ENCODE measurements at places on chromosomes 5 and 9. TPM values are rescaled to one million over a fixed set of nuclear protein-coding genes. Genes with fewer than 3 reads are reported as not detected.

GRCh38 chr9:86039991-86040860 is 59.1 kb downstream of the GOLM1 start:
- ATAC-seq, result no peak

GRCh38 chr9:38254151-38254550 is 138.4 kb upstream of the ALDH1B1 start:
- ATAC-seq, result no peak

DNA sequence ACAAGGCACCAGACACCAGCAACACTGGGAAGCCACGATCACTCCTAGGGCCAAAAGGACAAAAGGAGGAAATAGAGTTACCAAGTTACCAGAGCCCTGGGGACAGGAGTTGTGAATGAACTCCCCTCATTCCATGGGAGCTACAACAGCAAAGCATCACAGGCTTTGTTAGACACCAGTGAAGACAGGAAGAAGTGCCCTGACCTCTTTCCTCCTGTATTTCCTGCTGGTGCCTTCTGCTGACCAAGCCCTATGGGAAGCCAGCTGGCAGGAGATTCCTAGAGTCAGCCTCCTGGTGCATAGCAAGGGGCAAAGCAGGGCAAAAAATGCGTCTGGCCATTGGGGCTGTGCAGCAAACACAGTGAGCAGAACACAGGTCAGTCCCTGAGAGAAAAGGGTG is 374.7 kb downstream of the ZSWIM6 start:
- ATAC-seq, result no peak

- no peak for ATAC-seq
Observed at GRCh38 chr9:127525401-127526188, 74.3 kb downstream of the LRSAM1 start.

DNA sequence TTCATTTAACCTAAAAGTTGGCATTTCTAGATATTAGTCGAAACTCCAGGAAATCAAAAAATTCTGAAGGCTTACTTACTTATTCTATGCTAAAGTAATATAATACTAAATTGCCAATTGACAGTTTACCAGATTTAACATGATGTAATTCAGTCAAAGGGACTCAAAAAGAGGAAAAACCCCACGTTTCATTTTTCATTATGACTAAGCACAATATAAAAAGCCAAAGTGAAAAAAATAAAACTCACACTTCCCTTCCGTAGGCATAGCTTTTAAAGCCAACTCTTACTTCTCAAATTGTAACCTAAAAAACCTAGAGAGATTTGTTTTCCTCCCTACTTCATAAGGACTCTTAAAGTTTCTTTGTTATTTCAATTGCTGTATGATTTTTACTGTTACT is 146.6 kb downstream of the RAPGEF6 start:
- no peak for ATAC-seq

DNA sequence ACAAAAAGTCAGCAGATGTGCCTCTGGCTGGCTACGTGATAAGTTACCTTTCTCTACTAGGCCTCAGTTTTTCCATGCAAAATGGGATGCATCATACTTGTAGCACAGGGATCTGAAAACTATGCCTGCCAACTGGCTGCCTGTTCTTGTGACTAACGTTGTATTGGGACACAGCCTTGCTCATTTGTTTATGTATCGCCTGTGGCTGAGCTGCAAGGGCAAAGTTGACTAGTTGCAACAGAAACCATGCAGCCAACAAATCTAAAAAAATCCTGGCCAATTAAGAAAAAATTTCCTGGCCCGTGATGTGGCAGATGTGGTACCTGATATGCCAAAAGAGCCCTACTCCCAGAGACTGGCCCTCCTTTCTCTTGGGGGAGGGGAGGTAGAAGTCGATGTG is 131.3 kb downstream of the SEC61B start:
- no peak for ATAC-seq

GRCh38 chr5:34452170-34452828 is 203.8 kb upstream of the RAI14 start:
- no peak for ATAC-seq

GRCh38 chr5:131536211-131536826 is 98.7 kb downstream of the RAPGEF6 start:
- peak; percentile 20 for ATAC-seq

GRCh38 chr5:108295578-108296368 is 86.1 kb downstream of the FBXL17 start:
- ATAC-seq, result no peak

DNA sequence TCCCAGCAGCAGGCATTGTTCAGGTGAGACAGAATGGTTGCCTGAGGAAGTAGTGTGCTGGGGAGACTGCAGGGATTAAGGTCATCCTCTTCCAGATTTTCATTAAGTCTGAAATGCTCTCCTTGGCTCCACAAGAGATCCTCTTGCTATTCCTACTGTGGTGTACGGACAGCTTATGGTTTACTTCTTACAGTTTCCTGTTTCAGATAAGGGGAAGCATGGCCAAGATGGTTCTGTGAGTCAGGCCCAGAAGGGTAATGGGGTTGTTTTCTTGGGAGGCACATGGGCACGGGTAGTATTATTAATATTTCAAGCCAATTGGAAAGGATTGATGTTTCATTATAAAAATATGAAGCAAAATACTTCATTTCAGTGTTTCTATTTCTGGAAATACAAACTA is 42.9 kb downstream of the GLRX start:
- no peak for ATAC-seq

- no peak for ATAC-seq
Observed at GRCh38 chr5:102523541-102524175, 24.9 kb upstream of the SLCO6A1 start.

DNA sequence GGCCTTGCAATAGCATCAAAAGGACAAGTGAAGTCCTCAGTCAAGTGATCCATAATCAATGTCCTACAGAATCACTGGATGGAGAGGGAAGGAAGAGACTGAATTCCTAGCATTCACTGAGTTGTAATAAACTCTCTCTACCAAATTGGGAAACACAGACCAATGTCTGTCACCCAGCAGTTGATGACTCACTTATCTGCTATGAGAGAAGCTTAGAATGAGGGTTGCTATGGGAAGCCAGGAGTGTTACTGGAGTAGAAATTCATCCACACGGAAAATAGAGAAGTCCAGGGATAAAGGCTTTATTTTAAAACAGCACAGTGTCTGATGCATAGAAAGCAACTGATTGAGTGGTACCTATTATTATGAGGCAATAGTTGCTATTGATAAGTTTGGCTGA is 407.4 kb downstream of the BRINP1 start:
- ATAC-seq, result peak; percentile 89

- no peak for ATAC-seq
Observed at GRCh38 chr5:18023275-18023674, 389.0 kb downstream of the TAF11L14 start.

DNA sequence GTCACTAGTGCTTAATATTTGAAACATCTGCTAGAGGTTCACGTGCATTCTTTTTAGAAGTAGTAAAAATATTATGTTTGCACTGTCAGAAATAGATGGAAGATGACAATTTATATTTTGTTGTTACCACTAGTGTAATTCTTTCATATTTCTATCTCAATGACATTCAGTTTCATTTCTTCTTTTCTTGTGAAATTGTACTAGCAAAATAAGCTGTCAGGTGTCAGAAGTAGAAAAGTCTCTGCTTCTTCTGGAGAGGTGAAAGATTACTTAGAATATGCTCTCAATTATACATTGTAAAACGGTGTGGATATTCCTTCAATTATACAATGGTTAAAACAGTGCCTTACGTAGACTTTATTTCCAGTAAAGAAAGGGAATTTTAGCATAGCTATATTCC is 395.4 kb downstream of the CSNK1G3 start:
- ATAC-seq, result no peak

GRCh38 chr5:171543148-171543815 is 123.8 kb downstream of the FGF18 start:
- ATAC-seq, result no peak

GRCh38 chr5:5199495-5199894 is 59.4 kb downstream of the ADAMTS16 start:
- no peak for ATAC-seq

DNA sequence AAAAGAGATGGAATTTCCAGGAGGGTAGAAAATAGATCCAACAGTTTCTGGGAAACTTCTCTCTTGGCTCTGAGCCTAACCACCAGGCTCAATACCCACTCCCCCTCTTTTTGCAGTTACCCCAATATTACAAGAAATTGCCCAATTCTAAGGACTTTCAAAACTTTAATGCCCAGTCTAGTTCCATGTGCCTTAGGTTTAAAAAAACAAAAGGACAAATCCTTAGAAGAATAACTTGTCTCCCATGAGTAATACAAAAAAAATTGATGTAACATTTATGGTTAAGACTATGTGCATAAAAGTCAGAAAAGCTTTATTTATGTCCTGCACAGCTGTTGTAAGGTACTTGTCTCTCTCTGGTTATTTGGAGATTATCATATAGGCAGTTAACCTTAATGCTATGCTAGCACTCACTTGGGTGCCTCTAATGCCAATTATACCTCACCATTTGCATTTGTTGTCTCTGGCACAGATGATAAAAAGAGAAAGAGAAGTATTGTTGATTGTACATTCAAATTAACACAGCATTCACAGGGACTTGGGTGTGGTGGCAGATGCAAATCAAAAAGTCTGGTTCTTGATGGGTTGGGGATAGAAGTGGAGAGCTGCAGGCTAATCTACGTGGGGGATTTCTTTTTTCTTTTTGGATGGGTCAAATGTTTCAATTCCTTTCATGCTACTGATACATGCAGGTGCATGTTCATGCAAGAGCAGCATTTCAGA is 159.4 kb downstream of the PIK3R1 start:
- peak; percentile 79 for ATAC-seq

- no peak for ATAC-seq
Observed at GRCh38 chr9:134986957-134987356, 69.2 kb upstream of the FCN1 start.

- no peak for ATAC-seq
Observed at GRCh38 chr5:122424132-122424531, 112.1 kb downstream of the SNCAIP start.

DNA sequence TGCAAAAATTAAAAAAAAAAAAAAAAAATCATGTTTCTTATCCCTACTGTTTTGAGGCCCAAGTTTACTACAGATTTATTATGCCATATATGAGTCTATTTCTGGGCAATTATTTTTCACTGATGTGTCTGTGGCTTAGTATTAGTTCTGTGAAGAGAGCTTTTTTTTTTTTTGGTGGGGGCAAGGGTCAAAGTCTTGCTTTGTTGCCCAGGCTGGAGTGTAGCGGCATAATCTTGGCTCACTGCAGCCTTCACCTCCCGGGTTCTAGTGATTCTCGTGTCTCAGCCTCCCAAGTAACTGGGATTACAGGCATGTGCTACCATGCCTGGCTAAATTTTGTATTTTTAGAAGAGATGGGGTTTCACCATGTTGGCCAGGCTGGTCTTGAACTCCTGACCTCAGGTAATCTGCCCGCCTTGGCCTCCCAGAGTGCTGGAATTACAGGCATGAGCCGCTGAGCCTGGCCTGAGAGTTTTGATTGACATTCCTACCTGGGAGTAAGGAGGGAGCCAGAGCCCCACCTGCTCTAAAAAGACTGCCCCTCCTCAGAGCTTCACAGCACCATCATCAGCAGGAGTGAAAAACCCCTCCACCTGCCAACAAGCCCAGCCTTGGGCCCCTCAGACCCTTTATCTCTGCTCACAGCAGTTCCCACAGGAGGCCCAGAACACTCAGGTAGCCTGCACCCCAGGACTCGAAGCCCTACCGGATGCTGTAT is 36.1 kb upstream of the JADE2 start:
- ATAC-seq, result no peak

DNA sequence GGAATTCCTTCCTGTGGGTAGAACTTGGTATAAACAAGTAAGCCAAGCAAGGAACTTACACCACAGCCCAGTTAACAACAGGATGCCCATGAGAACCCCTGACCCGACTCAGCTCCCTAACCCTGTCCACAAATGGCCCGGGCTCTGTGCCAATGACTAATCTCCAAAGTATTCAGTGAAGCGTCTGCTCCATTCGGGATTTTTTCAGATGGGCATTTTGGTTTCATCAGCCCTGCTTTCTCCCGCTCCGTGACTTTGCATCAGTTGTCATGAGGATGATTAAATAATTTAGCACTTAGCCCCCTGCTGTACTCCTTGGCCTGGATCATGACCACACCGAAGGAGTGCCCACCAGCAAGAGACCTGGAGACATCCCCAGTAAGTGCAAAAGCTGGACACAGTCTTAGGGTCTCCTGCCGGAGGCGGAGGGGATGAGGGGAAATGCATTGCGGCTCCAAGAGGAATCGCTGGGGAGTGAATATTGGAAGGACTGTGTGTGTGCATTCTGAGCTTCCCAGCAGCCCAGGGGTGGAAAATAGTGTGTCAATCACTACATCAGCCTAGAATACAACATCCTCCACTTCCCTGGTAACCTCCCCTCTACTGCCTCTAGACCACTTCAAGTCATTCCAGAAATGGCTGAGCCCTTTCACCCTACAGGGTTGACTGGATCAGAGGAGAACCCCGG is 41.4 kb upstream of the DNAH5 start:
- ATAC-seq, result peak; percentile 74

The IL31RA gene
- total RNA-seq, result 0.47 TPM

The SCGB3A2 gene
- not detected for total RNA-seq

The CDC25C gene
- total RNA-seq, result 1.1 TPM

The NEUROG1 gene
- 0.15 TPM for total RNA-seq

The SPOCK1 gene
- 14.3 TPM for total RNA-seq

The GABRA6 gene
- not detected for total RNA-seq

The SEMA4D gene
- 5.8 TPM for total RNA-seq

The KIF20A gene
- total RNA-seq, result 37.5 TPM

The SLC6A19 gene
- total RNA-seq, result not detected

The ORM1 gene
- not detected for total RNA-seq

The TMOD1 gene
- total RNA-seq, result 0.38 TPM

The CDK7 gene
- total RNA-seq, result 33.5 TPM

The CDH18 gene
- 7.3 TPM for total RNA-seq

The NR4A3 gene
- 1.1 TPM for total RNA-seq

All from motor neuron (in vitro differentiated cells).